NCI-H2081 treated with DMSO at 0.1 percent for 48 hours (cell line): ENCODE measurements at places on chromosomes 16 and 17.

GRCh38 chr17:3527468-3527867 lies 30.1 kb downstream of the TRPV3 start:
- no peak for DNase-seq

DNA sequence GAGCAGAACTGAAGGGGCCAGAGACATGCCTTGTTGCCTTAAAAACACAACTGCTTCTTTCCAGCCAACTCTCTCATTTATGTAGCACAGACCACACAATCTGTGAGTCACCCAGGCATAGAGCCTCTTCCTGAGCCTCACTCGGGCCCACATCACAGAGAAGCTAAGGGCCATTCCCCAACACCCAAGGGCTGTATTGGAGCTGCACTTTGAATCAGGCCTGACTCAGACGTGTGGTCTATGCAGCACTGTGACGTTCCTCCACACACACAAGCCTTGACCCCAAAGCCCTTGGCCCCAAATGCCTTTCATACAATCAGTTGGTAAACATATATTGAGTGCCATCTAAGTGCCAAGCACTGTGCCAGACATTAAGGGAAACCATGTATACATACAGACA lies 308.9 kb upstream of the DYNLRB2 start:
- DNase-seq = no peak

DNA sequence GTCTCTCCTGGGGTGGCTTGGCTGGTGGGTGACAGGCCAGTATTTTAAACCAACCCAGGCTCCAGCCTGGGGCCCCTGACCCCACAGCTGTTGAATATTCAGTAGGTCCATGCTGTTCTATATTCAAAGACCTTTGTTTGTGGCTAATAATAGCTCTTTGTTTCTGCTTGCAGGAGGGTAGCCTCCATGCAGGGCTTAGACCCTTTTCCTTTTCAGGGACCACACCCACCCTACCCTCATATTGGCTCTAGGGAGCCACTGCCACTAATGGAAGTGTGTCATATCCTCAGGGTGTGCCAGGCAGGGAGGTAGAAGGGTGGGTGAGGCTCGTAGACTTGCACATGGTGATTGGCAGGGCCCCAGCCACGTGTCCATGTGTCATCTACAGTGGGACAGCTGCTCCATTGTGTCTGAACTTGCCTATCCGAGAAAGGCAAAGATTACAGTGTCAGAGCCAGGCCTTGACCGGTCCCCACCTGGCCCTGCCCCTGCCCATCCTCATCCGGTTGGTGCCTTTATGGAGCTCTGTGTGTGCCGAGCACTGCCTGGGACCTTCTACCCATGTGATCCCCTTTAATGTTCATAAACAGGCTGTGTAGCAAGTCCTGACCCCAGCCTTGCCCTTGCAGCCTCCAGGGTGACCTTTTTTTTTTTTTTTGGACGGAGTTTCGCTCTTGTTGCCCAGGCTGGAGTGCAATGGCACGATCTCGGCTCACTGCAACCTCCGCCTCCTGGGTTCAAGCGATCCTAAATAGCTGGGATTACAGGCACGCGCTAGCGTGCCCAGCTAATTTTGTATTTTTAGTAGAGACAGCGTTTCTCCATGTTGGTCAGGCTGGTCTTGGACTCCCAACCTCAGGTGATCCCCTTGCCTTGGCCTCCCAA lies 22.1 kb downstream of the TMC7 start:
- no peak for DNase-seq

GRCh38 chr17:36034127-36034526 lies 16.4 kb upstream of the CCL23 start:
- no peak for DNase-seq

DNA sequence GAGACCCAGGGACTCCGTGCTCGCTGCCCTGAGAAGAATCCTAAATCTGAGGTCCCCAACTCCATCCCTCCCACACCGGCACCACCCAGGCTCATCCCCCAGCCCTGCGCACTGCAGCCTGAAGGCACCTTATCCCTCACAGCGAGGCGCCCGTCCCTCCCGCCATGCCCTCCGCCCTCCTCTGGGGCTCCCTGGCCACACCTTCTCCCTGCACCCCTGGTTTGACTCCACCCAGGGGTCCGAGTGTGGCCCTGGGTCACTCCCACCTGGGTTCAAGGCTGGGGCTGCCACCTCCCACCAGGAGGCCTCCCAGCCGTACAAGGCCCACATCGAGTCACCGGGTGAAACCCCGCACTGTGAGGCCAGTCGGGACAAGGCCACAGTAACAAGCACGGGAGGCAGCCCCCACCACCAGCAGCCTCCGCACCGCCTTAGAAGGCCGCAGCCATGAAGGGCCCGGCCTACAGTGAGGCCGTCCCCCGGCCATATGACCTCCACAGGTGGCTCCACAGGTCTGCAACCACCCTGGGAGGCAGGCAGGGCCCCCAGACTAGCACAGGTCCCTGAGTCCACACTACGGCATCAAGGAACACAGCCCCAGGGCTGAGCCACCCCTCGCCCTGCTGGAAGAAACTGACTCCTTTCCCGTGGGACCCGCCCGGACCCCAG lies 8.3 kb downstream of the HAGH start:
- DNase-seq = no peak

- no peak for DNase-seq
These were observed 8.6 kb downstream of the ADGRG1 start for GRCh38 chr16:57637020-57637419.

GRCh38 chr16:80085606-80086005 lies 455.2 kb upstream of the DYNLRB2 start:
- no peak for DNase-seq

DNA sequence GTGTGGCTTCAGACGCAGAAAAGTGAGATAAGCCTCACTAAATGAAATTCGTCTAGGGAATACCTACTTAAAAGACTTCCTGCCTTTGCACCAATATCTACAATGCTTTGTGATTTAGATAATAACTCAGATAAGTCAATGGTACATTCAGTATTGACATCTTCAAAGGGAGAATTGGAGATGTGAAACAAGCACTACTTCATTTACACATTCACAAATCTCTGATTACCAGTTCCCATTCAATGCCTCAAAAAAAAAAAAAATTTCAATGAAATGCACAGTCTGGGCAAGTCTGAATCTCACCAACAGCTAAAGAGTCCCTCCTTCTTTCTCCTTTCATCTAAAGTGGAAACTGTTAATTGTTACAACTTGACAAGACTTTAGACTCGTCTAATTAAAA lies 3.7 kb downstream of the PHF12 start:
- no peak for DNase-seq

GRCh38 chr16:78784771-78785170 lies 685.3 kb downstream of the WWOX start:
- no peak for DNase-seq

DNA sequence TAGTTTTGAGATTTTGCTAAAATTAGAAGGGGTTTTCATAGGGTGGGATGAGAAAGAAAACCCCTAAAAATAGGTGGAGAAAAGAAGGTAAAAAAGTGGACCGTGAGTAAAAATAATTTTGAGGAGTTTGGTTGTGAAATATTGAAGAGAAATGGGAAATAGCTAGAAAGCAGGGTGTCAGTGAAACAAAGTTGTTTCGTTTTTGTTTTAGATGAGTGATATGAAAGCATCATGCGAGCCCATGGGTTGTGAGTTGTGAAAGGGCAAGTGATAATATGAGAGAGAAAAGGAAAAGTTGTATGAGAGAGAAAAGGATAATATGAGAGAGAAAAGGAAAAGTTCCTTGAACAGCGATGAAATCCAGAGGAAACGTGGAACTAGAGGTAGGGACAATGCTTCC lies 7.3 kb upstream of the SMIM36 start:
- no peak for DNase-seq

DNA sequence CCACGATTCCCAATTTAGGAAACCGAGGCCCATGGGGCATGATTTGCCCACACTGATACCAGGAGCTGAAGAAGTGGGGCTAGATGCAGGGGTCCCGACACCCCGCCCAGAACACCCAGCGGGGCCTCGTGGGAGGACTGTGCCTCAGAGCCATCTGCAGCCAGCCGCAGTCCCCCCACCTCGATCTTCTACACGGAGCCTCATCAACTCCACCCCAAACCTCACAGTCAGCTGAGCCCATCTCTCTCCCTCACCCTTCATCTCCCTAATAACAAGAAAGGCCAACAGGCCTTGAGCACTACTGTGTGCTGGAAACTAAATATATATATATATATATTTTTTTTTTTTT lies 4.2 kb downstream of the ITGAE start:
- DNase-seq = no peak

DNA sequence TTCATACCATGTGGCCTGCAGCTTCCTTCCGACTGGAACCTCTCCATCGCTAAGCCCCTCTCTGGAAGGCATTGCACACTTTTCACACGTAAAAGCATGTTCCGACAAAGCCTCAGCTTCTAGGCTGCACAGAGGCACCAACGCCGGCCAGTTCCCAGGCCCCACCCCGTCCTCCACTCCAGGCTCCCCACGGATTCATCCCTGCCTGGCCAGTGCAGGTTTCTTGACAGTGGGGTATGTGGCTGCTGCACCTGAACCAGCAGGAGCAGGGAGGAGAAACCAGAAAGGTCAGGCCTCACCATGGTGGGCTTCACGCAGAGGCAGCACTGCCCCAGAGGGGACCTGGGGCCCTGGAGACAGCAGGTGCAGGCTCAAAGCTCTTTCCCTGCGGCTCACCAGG lies 14.2 kb downstream of the TIMM22 start:
- no peak for DNase-seq

DNA sequence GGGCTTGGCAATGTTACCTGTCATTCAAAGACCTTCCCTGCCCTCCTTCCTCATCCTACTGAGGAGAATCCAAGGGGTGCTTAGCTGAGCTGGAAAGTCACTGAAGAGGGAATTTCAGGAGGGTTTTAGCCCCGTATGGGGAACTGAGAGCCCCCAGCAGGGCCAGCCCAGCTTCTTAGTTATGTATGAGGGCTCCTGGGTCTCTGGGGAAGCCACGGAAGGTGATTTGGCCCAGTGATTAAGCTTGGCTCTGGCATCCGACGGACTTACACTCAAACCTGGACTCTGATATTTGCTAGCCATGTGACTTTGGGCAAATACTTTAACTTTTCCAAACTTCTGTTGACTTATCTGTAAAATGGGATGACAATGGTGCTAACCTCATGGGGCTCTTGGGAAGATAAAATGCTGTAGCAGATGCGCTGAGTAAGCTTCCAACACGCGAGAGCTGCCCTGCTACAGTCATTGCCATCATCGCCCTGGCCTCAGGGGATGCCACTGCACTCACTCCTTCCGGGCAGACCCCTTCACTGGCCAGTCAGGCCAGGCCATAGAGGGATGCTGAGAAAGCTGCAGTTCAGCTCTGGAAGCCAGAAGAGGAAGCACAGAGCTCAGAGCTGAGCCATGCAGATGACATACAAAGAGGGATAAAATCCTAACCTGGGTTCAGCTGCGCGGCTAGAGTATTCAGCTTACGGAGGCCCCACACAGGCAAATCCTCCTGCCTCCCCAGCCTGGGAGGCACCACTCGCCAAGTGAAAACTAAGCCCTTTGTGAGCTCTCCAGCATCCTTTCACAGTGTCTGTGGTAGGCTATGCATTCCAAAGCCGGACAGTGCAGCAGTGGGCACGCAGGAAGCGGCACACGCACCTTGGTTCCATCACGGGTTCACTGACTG lies 44.9 kb upstream of the PIK3R6 start:
- no peak for DNase-seq

- DNase-seq = no peak
These were observed 35.1 kb downstream of the TLE7 start for GRCh38 chr16:71406724-71407123.

GRCh38 chr16:2967721-2968161 lies 1.4 kb upstream of the PAQR4 start:
- no peak for DNase-seq

- DNase-seq = no peak
These were observed 16.2 kb downstream of the TBX4 start for GRCh38 chr17:61468263-61468907.

DNA sequence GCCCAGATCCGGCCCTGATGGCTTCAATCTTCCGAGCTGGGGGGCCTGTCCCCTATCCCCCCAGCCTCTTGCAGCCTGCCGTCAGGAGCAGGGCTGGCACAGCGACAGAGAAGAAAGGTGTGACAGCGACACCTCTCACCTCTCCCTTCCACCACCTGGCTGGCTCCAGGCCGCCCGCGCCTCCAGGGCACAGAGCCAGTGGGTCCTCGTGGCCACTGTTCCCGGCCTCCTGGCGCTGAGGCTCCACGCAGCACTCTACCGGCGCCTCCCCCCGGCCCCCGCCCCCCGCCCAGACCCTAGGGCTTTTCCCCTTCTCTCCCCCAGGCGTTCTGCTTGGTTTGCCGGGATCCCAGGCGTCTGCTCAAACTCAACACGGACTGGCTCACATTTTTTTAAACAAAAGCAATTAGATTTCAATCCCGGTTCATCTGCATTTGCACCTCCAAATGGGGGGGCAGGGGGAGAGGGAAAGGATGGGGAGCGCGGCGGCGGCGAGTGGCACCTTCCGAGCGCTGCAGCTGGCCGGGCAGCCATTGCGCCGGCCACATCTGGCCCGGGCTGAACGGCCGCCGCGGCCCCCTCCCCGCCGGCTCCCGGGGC lies 12.8 kb upstream of the CBX8 start:
- DNase-seq = no peak

DNA sequence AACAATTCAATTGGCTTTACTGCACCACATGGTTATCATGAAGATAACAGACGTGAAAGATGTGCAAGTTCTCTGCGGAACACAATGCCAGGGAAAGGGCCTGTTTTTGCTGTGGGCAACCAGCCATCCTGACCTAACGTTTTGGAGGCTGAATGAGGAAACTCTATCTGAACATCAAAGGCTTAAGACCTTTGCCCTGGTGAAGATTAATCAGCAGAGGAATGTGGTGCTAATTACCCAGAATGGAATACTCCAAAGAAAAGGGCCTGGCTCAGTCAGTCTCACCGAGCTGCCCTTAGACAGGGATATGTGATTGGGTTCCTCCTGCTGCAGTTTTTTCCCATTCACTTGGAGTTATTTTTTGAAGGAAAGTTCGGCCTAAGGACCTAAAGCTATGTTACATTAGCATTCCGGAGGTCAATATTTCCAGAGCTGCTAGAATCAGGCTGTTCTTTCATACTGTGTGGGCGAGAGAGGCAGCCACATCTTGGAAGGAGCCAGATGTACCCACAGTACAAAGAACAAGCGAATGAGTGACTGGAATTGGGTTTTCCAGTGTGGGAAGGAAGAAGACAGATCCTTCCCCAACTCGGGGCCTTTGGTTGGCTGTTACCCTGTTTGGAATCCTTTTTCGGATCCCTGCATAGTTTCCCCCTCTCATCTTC lies 15.5 kb downstream of the ASIC2 start:
- no peak for DNase-seq

GRCh38 chr17:45316434-45317110 lies at the start of gene MAP3K14:
Gene MAP3K14, minus strand, starts transcription at chr17:45317020. Its CDS starts 26,275 bp downstream, at chr17:45290745.
- DNase-seq = no peak

DNA sequence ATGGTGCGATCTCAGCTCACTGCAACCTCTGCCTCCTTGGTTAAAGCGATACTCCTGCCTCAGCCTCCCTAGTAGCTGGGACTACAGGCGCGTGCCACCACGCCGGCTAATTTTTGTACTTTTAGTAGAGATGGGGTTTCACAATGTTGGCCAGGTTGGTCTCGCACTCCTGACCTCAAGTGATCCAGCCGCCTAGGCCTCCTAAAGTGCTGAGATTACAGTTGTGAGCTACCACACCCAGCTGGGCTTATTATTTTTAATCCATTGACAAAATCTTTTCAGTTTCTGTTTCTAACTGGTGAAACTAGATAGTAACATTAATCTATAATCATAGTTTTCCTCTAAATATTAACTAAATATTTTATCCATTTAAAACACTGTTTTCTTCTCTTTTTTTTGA lies 5.9 kb downstream of the FAM234A start:
- DNase-seq = no peak
